Tibial nerve (tissue), 4 donors: ENCODE measurements at places on chromosomes 6 and 20. TPM values are rescaled to one million over a fixed set of nuclear protein-coding genes. Genes with fewer than 3 reads are reported as not detected.

DNA sequence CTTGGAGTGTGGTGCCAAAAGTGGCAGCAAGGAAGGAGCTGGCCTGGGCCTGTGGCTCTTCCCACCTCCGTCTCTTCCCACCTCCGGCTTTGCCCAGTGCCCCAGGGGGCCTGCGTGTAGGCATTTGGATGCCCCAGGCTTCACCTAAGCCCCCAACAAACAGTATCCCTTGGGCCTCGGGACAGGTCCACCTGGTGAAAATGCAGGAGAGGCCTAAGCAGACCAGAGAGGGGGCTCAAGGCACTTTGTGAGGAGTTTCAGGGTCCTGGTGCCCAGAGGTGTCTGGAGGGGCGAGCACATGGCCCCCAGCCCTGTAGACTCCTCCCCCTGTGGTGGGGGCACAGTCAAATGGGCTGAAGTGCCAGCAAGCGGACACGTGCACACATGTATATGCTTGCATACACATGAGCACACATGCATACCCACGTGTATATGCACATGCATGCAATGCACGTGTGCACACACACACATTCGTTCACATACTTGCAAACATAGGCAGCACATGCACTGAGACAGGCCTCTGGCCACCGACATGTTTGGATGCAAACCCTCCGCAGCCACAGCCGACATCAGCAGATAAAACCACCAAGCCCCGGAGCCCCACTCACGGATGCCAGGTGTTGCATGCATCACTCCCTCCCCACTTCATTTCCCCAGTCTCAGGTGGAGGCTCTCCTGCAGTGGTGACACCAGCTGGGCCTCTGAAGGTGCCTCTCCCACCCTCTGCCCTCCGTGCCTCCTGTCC lies 124.5 kb downstream of the TAF4 start:
- H3K36me3 ChIP-seq = no peaks in the 10 kb centered on the region
- H3K27me3 ChIP-seq = no peaks in the 10 kb centered on the region

GRCh38 chr6:132114201-132114825 lies 163.1 kb upstream of the CCN2 start:
- H3K4me1 ChIP-seq = no peaks in the 10 kb centered on the region
- H3K4me3 ChIP-seq = no peak overlapping the region
- DNase-seq = no peak
- no peaks in the 10 kb centered on the region for H3K36me3 ChIP-seq
- no peaks in the 10 kb centered on the region for H3K27me3 ChIP-seq
- H3K27ac ChIP-seq = no peak overlapping the region

DNA sequence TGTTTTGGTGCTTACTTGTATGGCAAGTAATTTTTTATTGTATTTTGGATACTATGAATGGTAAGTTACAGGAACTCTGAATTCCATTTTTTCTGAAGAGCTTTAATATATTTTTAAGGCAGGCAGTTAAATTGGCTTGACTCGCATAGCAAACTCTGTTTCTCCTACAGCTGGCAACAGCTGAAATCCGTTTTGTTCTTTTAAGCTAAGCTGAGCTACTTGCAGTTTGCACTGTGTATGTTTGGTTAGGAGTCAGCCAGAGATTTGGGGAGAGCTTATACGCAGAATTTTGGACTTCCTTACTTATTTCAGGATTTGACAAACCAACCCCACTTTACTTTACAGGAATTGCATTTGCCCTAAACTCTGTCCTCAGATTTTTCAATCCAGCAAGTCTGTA lies 179.1 kb downstream of the COL19A1 start:
- no peak overlapping the region for H3K27ac ChIP-seq
- H3K27me3 ChIP-seq = no peaks in the 10 kb centered on the region
- no peak for DNase-seq
- H3K36me3 ChIP-seq = no peaks in the 10 kb centered on the region
- H3K4me3 ChIP-seq = no peak overlapping the region

Gene SRSF12
- under 0.01 TPM for total RNA-seq

- H3K4me1 ChIP-seq = no peaks in the 10 kb centered on the region
- no peak overlapping the region for H3K4me3 ChIP-seq
- no peak for DNase-seq
These were observed 14.4 kb downstream of the SRPK1 start for GRCh38 chr6:35906499-35906846.

DNA sequence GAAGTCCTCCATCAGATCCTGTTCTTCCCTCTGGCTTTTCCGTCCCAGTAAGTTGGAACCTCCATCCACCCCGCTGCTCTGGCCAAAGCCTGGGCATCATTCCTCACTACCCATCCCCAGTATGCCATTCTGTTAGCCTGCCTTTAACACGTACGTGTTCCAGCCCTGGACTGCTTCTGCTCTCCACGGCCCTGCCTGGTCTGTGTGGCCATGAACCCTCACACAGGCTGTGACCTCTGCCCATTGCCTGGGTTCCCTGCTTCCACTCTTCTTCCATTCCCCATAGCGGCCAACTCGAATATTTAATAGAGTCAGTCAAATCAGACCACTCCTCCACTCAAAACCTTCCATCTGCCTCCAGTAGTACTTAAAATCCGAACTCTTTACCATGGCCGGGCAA lies 29.4 kb downstream of the RALGAPA2 start:
- no peaks in the 10 kb centered on the region for H3K4me1 ChIP-seq
- no peak for DNase-seq
- H3K27me3 ChIP-seq = no peaks in the 10 kb centered on the region
- no peaks in the 10 kb centered on the region for H3K36me3 ChIP-seq
- H3K27ac ChIP-seq = no peak overlapping the region
- H3K4me3 ChIP-seq = no peak overlapping the region

Gene NRN1
- 41.4 TPM for total RNA-seq

DNA sequence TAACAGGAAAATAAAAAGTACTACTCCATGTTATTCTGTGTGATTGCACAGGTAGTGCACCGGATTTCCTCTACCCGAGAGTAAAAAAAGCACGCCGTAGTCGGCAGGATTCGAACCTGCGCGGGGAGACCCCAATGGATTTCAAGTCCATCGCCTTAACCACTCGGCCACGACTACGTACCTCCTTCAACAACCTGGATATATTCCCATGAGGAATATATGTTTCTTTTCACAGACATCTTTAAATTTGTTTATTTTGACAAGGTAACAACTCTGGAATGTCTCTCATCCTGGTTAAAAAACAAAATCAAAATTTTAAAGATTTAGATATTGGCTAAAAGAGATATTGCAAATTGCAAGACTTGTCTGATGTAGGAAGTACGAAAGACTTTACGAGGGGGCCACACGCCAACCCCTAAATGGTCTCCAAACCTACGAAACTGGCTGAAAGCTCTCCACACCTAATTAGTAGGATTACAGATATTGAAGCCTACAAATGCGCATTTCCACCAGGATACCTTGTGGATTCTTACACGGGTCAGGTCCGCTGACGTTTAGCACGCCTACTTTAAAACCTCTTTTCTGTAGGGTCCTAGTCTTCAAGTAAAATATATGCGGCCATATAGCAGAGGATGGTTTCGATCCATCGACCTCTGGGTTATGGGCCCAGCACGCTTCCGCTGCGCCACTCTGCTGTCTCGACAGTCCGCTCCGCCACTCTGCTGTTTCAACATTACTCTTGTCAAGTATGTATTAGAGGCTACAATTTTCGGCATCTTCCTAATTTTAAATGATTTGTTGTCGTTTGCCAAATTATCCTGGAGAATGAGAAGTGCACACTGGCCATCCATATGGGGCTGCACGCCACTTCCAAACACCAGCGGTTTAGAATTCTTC lies 52.2 kb upstream of the BTN3A2 start:
- peak; percentile 76 for DNase-seq
- no peaks in the 10 kb centered on the region for H3K4me1 ChIP-seq
- H3K36me3 ChIP-seq = no peaks in the 10 kb centered on the region
- peak overlapping the region; percentile 21 for H3K4me3 ChIP-seq

Gene TRIM10
- total RNA-seq = not detected

GRCh38 chr6:170553534-170554012 lies 466 bp upstream of the PSMB1 start:
- DNase-seq = peak; percentile 51
- no peaks in the 10 kb centered on the region for H3K36me3 ChIP-seq
- peak overlapping the region; percentile 87 for H3K4me3 ChIP-seq
- peaks cover 6% of the 10 kb centered on the region for H3K4me1 ChIP-seq

DNA sequence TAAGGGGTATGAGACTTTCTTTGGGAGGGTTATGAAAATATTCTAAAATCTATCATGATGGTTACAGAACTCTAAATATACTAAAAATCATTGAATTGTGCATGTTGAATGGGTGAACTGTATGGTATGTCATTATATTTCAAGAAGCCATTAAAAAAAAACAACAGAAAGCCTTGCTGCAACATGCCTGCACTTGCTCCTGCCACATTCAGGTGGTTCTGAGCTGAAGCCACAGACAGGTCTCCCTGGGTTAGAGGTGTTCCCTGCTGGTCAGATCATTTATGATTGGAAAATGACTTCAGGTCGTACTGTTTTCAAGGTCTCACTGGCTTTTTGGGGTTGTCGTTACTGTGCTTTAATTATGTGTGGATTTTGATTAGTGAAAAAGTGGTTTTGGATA lies 13.3 kb downstream of the GMPR start:
- no peak overlapping the region for H3K27ac ChIP-seq
- DNase-seq = no peak
- H3K4me3 ChIP-seq = no peak overlapping the region
- no peaks in the 10 kb centered on the region for H3K27me3 ChIP-seq
- no peaks in the 10 kb centered on the region for H3K4me1 ChIP-seq
